Activated naive CD8-positive, alpha-beta T cell treated with anti-CD3 and anti-CD28 coated beads, Interleukin-2, amount 10 ng/mL, durations not matched to agents 7 days and 5 days (primary cell): ENCODE measurements at places on chromosomes 4 and X.
A peak's percentile ranks its signal among the peaks of the same experiment; 100 is the strongest.

- no peak for DNase-seq
Measured at GRCh38 chr4:145639186-145639698, 20.1 kb downstream of the MMAA start.

GRCh38 chrX:39289827-39290226, 488.6 kb downstream of the MID1IP1 start:
- no peak for DNase-seq

DNA sequence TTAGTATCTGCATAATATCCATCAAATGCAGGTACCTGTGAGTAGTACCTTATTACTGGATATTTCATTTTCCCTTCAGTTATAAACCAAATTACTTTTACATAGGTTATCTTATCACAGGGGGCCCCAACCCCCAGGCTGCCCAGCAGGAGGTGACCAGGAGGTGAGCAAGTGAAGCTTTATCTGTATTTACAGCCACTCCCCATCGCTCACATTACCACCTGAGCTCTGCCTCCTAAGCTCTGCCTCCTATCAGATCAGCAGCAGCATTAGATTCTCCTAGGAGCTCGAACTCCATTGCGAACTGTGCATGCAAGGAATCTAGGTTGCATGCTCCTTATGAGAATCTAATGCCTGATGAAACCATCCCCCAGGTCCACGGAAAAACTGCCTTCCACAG, 6.3 kb downstream of the PRSS12 start:
- no peak for DNase-seq

- DNase-seq = peak; percentile 15
Measured at GRCh38 chrX:11665168-11666111, at the start of gene ARHGAP6. TSS of gene ARHGAP6 (minus strand) at chrX:11665920. CDS start at chrX:11664828, 1,092 bp downstream.

- no peak for DNase-seq
Measured at GRCh38 chrX:147910607-147911006, 1.1 kb upstream of the FMR1 start.

DNA sequence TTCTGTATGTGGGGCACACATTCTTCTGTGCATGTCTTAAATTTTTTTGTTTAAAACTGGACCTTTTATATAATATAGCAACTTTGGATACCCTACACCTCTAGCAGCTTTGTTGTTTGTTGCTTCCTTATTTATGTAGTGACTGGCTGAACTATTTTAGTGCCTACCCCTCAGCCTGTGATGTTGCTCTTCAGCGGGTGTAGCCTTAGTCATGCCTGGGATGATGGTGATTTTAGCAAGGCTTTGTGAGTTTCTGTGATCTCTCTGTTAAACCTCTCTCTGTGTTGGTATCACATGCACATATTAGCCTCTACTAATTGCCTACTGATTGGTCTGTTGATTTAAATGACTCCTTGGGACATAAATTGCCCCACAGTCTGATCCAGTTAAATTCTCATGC, 22.8 kb downstream of the USP9X start:
- no peak for DNase-seq

DNA sequence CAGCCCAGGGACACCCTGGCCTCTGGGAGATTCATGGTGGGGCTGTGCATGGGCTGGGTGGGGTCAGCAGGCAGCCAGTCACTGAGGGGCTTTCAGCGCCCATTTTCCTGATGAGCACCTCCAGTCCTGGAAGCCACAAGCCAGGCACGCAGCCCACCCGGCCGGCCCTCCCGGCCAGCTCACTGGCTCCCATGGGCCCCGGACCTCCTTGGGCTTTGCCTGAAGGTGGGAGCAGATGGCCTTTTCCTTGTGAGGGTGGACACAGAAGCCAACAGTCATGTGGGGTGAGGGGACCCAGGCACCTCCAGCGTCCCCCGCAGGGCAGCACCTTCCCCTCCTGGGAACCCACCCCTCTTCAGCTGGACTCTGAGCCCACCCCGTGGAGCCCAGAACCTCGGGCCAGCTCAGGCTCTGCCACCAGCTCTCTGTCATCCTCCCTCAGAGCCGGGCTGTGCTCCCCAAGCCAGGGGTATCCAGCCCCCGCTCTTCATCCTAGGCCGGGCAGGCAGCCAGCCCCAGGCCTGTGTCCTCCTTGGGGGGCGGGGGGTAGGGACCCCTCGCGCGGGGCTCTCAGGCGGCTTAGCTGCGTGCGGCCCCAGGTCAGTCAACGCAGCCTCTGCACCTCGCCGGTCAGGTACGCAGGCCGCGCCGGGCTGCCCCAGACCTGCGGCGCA, 798 bp upstream of the FGFR3 start:
- DNase-seq = no peak

- no peak for DNase-seq
Measured at GRCh38 chrX:138411048-138411447, 300.5 kb downstream of the FGF13 start.

- DNase-seq = peak; percentile 50
Measured at GRCh38 chr4:184313702-184314659, 96.3 kb upstream of the ENPP6 start.

- no peak for DNase-seq
Measured at GRCh38 chr4:22857411-22857810, 164.7 kb downstream of the GBA3 start.

- DNase-seq = no peak
Measured at GRCh38 chrX:16892504-16893362, 22.6 kb upstream of the RBBP7 start.

DNA sequence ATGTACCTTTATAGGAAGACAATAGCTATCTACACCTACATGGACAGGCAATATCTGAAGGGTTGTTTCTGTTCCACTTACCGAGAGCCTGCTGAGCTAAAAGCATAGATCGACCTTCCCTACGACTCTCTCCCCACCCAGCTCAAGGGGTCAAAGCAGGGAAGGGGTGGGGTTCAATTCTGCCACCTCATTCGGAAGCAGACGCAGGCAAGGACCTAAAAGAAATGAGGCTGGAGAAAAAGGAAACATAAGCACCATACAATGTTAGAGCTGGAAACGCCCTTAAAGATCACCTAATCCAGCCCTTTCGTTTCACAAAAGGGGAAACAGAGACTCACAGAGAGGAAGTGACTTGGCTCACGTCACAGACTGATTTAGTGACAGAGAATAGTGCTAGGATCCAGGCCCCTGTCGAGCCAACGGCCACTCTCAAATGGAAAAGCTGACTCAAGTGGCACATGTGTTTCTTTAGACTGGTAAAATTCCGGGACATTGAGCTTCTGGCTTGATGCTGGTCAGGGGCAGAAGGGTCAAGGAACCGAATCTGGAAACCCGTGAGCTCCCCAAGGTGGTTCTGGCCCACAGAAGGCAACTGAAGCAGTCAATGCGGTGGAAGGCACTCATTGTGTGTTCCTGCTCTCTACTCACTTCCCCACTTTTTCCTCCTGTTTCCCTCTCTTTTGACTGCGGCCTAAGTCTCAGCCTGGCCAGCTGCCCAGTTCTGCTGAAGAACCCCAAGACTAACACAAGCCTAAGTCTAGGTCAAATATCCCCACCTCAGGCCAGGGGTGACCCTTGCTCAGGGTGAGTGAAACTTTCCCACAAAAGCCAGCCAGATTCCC, 7.5 kb downstream of the SEPTIN6 start:
- DNase-seq = no peak

- DNase-seq = no peak
Measured at GRCh38 chr4:70945046-70945445, 42.9 kb downstream of the MOB1B start.

DNA sequence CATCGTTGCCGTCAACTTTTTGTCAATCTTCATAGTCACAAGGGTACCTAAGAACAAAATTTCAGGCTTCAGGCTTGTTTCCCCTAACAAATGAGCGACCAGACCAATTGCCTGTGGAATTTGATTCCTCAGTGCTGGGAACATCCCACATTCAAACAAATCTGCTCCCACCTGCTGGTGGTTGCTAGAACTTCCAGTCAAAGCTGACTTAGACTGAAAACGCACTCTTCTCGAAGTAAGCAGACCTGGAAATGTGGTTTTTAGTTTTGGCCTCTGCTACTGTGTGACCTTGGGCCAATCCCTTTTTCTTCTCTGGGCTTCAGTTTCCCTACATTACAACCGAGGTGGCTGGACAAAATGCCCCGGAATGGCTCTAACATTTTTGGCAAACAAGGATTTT, 1.8 kb upstream of the GABRQ start:
- DNase-seq = no peak

DNA sequence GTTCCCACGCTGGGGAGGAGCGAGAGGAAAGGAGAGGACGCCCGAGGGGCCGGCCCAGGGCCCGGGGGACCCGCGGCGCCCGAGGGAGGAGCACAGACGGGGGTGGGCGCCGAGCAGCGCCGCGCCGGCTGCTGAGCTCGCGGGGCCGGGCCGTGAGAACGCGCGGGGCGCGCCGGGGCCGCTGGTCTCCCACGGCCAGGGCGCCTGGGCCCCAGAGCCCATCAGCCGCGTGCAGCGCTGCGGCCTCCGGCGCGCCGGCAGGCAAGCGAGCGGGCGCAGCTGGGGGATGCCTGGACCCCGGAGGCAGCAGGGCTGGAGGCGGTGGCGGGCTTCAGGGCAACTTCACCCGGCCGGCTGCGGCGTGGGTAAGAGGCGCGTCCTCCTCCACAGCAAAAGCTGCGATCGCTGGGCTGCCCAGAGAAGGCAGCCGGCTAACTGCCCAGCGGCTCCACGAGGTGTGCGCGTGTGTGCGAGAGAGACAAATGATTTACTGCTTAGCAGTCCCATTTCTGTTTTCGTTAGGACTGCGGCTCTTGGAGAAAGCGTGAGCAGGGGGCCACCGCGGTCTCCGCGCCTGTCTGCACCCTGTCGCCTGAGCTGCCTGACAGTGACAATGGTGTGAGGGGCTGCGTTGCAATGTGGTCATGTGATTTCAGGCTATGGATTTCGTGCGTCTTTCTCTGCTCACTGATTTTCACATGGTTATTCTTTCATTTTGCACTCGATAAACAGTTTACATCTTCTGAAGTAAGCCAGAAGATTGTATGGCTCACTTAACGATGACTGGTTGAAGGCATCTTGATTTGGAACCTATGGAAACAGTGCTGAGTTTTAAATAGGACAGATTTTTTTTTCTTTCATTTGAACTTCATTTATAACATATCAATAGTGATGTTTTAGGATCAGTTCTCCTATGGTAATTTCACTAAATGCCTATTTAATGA, 1.2 kb downstream of the GUCY1A1 start:
- DNase-seq = peak; percentile 53
